ENCODE measurements at places on chromosomes 6 and 20.
A peak's percentile ranks its signal among the peaks of the same experiment; 100 is the strongest.

- no peak for DNase-seq
These were observed 822.7 kb downstream of the GRIK2 start for GRCh38 chr6:102216232-102216631.

GRCh38 chr20:38057351-38057972, 23.9 kb downstream of the RPRD1B start:
- peak; percentile 82 for DNase-seq

GRCh38 chr6:28433119-28433518, 10.2 kb downstream of the ZSCAN23 start:
- no peak for DNase-seq

GRCh38 chr6:4814212-4814611, 38.0 kb downstream of the CDYL start:
- DNase-seq = no peak

GRCh38 chr6:130994319-130995097, 68.5 kb downstream of the EPB41L2 start:
- no peak for DNase-seq

- DNase-seq = peak; percentile 59
These were observed 593.0 kb upstream of the CITED2 start for GRCh38 chr6:139967497-139967896.

DNA sequence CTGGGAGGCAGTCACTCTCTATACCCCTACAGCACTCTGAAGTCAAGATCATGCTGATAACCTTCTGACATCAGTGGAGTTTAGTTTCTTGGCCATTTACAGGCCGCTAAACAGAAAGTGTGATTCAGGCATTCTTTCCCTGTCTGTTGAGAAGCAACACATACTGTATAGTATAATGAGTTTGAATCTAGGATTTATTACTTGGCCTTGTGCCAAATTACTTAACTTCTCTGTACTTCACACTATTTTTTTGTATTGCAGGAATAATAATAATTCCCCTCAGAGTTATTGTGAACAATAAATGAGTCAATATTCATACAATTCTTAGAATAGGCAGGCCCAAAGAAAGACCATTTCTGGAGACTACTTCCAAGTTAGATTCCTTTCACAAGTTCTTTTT, 4.1 kb downstream of the ZNF391 start:
- no peak for DNase-seq

DNA sequence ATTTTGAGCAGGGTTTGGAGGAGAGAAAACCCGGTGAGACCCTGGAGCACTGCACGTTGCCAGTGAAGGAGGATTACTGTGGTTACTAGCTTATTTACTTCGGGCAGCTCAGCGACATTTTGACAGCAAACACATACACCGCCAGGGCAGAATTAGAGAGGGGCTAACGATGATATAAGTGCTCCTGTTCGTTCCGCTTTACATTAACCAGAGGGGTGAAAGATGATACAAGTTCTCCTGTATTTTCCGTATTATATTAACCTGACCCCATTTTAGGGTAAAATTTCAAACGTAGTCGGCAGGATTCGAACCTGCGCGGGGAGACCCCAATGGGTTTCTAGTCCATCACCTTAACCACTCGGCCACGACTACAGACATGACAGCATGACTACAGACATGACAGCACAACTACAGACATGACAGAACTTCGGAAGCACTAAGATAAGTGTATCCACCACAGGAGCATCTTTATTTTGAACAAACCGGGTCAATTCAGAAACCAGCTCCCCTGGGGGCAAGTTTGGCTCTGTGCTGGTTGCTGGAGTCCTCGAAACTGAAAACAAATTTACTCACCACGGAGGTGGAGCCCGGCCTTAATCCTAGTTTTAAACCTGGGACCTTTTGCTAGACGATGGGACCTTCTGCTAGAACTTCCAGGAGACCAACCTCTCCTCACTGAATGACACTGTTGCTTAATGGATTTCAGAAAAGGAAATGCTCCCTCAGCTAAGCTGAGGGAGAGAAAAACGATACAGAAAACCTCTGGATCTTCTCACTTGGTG, 80.4 kb upstream of the ZNF184 start:
- peak; percentile 36 for DNase-seq

Data from kidney capillary endothelial cell (primary cell).